ENCODE measurements at places on chromosomes 1 and 21. TPM values are rescaled to one million over a fixed set of nuclear protein-coding genes. Genes with fewer than 3 reads are reported as not detected.

Gene FAM3B
- not detected for total RNA-seq

Gene OR2G2
- total RNA-seq = not detected

Gene TEDDM1
- not detected for total RNA-seq

Gene SYT11
- total RNA-seq = 0.34 TPM

Gene SERPINC1
- not detected for total RNA-seq

Gene A3GALT2
- not detected for total RNA-seq

Gene PDZK1
- 0.21 TPM for total RNA-seq

Gene DTL
- 0.34 TPM for total RNA-seq

Gene IQGAP3
- 0.07 TPM for total RNA-seq

Gene OR10X1
- total RNA-seq = not detected

Gene FMO5
- 0.21 TPM for total RNA-seq

Gene YARS1
- total RNA-seq = 244 TPM

Data from nasal cavity respiratory epithelium epithelial cell of viscerocranial mucosa (primary cell).